ENCODE measurements at places on chromosomes 4 and X.

DNA sequence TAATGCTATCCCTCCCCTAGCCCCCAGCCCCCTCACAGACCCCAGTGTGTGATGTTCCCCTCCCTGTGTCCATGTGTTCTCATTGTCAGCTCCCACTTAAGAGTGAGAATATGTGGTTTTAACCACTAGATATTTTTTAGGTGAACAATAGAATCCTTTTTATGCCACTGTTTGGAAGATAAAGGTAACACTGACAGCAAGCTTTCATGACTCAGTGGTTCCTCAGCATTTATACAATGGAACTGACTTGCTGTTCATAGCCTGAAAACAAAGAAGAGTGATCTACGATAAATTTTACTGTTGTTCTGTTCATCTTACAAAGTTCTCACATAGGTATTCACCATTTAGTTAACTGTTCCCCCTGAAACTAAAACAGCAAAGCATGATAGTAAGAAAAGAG, 147.8 kb downstream of the ARHGAP10 start:
- DNase-seq: no peak

GRCh38 chr4:142393127-142393526, 453.0 kb downstream of the INPP4B start:
- no peak for DNase-seq

DNA sequence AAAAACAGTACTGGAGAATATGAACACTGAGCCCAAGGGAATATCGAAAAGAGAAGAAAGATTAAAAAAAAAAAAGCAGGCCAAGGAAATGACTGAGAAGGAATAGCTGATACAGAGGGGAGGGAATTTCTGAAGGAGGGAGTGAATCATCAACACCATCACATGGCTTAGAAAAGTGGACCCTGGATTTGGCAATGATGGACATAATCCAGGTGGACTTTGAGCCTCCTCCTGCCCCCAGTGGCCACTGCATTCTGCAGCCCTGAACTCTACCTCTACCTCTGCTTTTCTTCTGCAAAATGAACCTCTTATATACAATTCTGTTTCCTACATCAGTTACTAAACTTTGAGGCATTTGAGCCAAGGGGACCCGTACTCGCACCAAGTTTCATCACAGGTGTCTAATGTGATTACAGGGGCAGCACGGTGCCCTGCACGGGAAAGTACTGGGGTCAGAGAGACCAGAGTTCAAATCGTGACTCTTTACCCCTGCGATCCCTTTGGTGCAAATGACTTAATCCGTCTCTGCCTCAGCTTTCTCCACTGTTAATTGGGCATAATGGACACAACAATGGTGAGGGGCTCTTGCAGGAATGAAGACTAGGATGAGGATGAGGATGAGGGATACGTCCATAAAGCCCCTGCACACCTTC, 1.1 kb downstream of the OCIAD2 start:
- no peak for DNase-seq

- DNase-seq: no peak
Measured at GRCh38 chr4:146638333-146638785, 334 bp upstream of the POU4F2 start.

DNA sequence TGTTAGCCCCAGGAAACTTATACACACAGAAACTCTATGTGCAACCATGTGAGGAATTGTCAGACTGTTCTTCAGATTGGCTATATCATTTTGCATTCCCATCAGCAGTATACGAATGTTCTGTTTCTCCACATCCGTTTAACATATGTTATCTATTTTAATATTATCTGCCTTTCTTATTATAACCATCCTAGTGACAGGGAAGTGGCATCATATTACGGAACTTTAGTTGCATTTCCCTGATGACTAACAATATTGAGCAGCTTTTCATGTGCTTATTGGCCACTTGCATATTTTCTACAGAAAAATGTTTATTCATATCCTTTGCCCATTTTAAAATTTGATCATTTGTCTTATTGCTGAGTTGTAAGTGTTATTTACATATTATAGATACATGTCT, 36.5 kb upstream of the IL15 start:
- DNase-seq: no peak

DNA sequence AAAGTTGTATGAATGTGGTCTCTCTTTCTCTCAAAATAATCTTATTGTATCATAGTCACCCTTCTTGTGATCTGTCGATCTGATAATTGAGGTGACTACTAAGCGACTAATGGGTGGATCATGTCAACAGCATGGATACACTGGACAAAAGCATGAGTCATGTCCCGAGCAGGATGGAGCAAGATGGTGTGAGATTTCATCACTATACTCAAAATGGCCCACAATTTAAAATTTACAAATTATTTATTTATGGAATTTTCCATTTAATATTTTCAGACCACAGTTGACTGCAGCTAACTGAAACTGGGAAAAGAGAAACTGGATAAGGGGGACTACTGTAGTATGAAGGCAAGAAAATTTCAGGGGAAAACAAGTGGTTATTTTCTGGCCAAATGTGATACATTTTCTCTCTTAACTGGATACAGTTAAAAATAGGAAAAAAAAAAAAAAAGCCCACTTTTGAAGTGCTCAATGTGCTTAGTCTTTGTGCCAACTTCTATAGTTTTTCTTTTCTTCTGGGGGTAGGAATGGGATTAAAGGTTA, 25.3 kb downstream of the FAM241A start:
- peak; percentile 40 for DNase-seq

DNA sequence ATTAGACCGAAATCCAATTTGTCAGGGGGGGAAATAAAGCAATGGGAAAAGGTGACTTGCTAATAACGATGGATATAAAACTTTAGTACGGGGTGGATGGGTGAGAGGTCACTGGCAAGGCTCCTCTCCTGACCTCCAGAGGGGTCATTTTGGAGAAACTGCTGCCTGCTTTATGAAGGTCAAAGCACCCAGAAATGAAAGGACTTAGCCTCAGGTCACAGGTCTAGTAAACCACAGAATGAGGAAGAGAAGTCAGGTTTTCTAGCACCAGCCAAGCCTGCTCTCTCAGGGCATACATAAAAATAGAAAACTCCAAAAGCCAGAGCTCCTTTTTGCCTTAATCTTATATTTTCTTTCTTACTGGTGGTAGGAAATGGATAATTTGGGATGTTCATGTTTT, 134.2 kb downstream of the SHROOM3 start:
- DNase-seq: peak; percentile 8

DNA sequence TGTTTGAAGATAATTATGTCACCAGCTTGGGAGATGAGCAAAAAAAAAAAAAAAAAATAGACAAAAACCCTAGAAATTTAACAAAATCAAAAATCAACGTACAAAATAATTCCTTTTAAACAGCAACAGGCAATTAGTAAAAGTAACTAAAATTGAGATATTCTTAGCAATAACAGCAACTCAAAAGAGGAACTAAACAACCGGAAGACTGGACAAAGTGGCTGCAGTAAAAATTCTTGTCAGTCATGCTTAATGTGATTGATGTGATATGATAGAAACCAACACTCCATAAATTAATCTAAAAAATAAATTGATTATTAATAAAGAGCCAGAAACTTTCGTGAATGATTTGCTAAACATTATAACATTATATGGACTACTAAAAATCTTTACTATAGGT, 1534.6 kb upstream of the AGA start:
- peak; percentile 77 for DNase-seq

GRCh38 chr4:42371305-42372252, 25.7 kb upstream of the SHISA3 start:
- peak; percentile 77 for DNase-seq

DNA sequence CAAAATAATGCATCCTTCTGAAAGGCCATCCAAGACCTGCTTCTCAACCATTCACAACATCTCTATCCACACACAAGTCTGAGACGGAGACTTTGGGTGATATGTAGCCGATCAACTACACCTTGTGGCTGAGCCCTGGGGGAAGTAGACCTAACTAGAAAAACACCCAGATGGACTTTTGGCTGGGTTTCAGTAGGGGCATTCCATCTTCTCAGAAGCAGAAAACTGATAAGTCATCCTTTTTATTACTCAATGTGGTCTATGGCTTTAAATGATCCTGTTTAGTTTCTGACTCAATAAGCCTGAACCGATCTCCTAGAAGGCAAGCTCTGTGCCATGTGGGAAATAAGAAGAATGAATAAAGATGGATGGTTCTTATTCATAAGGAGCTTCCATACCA, 82.5 kb upstream of the AFF2 start:
- peak; percentile 64 for DNase-seq

DNA sequence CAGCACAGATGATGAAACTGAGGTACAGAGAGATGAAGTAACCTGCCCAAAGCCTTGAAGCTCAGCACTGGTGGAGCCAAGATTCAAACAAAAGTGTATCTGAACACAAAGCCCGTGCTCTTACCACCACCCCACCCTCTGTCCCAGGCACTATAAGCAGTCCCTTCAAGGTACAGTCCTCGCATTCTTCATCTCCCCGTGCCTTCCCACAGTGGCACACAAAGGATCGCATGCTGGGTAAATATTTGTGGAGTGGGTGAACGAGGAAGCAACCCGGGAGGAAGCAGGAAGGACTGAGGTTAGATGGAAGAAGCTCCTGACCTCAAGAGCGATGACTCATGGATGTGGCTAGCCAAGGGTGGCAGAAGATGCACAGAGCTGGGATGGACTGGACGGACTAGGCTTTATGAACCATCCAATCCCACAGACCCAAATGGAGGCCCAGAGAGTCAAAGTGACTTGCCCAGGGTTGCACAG, 18.4 kb downstream of the IQSEC2 start:
- peak; percentile 66 for DNase-seq

DNA sequence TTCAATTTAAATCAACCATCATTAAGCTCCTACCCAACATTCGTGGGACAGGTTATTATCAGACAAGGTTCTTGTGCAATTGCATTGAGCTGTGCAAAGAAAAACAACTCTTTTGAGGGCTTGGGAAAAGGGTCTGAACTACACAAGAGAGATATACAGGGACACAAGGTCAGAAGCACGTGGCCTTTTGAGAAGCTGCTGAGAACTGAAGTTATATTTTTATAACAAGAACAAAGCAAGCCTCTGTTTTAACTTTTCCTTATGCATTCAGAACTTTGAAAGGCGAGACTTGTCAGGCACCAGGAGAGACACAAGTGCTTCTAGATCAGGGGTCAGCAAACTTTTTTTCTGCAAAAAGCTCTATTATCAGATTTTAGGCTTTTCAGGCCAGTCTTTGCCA, 274.8 kb upstream of the VCX start:
- no peak for DNase-seq

- no peak for DNase-seq
Measured at GRCh38 chrX:151725338-151725614, 9.3 kb upstream of the CNGA2 start.

- DNase-seq: no peak
Measured at GRCh38 chr4:155609455-155610059, 57.1 kb upstream of the GUCY1A1 start.

DNA sequence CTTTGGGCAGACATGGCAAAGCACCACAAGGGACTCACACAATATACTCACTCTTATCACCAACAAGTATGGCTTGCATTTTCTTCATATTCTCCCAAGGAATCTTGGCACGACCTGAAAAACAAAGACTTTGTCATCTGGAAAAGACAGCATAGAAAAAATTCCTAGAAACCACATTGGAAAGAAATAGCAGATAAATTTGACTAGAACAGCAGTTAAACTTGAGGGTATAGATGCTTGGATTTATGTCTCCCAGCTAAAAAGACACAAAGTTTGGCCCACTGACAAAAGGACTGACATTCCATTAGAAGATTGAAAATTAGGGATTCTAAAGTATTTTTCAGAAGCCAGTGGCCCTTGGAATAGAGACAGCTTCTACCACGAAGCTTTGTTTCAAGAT, 6.9 kb upstream of the VEGFC start:
- DNase-seq: no peak

DNA sequence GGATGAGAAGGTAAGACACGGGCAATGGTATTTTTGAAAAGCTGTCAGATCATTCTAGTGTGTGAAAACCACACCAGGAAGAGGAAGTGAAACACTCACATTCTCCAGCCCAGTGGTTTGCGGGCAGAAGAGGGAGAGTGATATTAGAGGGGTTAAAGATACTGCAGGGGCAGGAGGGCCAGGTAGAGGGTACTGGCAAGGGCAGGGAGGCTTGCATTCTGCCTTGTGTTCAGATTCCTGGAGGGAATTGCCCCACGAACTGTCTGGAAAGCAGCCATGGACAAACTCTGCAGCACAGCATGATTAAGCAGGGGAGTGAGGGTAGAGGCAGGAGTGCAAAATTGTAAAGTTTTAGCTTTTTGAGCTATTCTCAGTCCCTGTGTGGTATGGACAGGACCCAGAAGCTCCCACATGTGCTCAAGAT, 30.9 kb downstream of the NIPAL1 start:
- DNase-seq: peak; percentile 70

DNA sequence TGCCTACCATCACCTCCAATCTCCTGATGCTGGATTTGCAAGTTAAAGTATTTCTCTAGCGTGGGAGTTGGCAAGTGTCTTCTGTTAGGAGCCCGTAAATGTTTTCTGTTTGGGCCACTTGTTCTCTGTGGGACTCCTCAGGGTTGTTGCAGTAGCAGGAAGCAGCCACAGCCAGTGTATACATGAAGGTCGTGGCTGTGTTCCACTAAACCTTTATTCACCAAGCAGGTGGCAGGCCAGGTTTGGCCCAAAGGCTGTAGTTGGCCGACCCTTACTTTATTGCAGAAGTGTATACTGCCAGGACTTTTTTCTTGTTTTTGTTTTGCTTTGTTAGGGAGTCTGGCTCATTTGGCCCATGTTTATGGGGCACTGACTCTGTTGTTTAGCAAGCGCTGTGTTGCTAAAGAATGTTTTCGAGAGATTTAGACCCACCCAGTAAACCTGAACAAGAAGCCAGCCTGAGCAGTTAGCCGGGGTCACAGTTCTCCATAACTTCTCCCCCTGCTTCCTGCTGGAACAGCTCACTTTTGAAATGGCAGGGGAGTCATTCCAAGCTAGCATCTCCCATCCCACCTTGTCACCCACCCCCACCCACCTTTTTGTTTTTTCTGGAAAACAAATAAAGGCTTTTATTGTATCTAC, 58.8 kb downstream of the SHROOM2 start:
- DNase-seq: no peak

DNA sequence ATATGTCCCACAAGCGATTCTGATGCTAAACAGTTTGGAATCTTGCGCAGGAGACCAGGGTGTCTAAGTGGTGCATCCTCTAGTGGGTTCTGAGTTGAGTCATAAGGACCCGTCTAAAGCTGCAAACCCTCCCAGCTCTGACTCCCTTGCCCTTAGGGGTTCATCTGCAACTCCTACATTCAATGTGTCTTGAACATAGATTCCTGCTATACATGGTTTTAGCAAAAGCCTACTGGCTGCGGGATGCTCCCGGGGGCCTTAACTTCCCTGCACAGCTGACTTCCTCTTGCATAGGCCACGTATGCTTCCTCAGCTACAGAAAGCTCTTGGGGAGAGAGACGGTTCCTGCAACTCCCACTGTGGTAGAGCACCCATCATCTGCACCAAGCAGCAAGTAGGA, 236.7 kb downstream of the EVC2 start:
- DNase-seq: no peak

- DNase-seq: no peak
Measured at GRCh38 chr4:147491086-147491485, 10.2 kb downstream of the EDNRA start.

- DNase-seq: no peak
Measured at GRCh38 chr4:123034023-123034422, 111.6 kb upstream of the NUDT6 start.

GRCh38 chr4:184196730-184197385, 20.8 kb downstream of the ENPP6 start:
- DNase-seq: no peak

GRCh38 chr4:78776729-78777575, 802 bp downstream of the BMP2K start:
- DNase-seq: peak; percentile 84

- DNase-seq: no peak
Measured at GRCh38 chr4:153542834-153543233, 76.7 kb downstream of the TMEM131L start.

- peak; percentile 21 for DNase-seq
Measured at GRCh38 chrX:14027036-14027435, 2.7 kb downstream of the GEMIN8 start.

- DNase-seq: no peak
Measured at GRCh38 chrX:152537373-152537772, 86.3 kb upstream of the GABRA3 start.
